ENCODE measurements at places on chromosomes 13 and 19.
A peak's percentile ranks its signal among the peaks of the same experiment; 100 is the strongest.

- DNase-seq: no peak
These were observed 28.7 kb upstream of the PTPRS start for GRCh38 chr19:5369304-5369703.

GRCh38 chr13:92221916-92222315 is 823.5 kb downstream of the GPC5 start:
- no peak for DNase-seq

GRCh38 chr13:50444726-50445125 is 398.8 kb downstream of the DLEU7 start:
- no peak for DNase-seq

DNA sequence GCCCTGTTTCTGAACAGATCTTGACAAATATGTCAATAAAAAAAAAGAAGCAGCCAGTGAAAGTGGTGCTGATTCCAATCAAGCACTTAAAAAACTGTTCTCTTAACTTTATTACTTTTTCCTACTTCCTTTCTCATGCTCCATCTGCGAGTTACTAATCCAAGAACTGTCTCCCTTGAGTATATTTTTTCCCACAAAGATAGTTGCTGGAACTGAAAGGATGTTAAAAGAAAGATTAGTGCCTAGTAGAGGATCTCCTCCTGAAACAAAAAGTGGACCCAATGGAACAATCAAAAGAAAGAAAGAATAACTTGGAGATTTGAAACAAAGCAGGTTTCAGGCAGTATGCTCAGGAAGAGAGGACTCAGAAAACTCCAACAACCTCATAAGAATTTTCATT is 1034.8 kb downstream of the PCDH17 start:
- no peak for DNase-seq

DNA sequence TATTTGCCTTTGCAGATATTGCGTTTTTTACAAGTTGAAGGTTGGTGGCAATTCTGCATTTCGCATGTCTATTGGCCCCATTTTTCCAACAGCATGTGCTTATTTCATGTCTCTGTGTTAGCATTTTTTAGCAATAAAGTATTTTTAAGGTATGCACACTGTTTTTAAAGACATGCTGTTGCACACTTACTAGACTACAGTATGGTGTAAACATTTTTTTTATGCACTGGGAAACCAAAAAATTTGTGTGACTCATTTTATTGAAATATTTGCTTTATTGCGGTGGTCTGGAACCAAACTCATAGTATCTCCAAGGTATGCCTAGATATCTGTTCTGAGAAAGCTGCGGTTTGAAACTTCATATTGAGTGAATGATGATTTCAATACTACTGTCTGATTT is 55.4 kb upstream of the RNF113B start:
- DNase-seq: no peak

GRCh38 chr19:2854849-2855248 is 12.3 kb upstream of the ZNF556 start:
- DNase-seq: no peak

- no peak for DNase-seq
These were observed 226.8 kb downstream of the RAP2A start for GRCh38 chr13:97660594-97661260.

- peak; percentile 76 for DNase-seq
These were observed at the start of gene ZNF473 for GRCh38 chr19:50025794-50026549. ZNF473 (plus strand) TSS chr19:50026005; CDS start chr19:50031083, 5,078 bp downstream.
